ENCODE measurements at places on chromosomes 4 and X. TPM values are rescaled to one million over a fixed set of nuclear protein-coding genes. Genes with fewer than 3 reads are reported as not detected.

The GLRA2 gene
- total RNA-seq: not detected

The CCSER1 gene
- not detected for total RNA-seq

The ANTXR2 gene
- 78.8 TPM for total RNA-seq

The RNF128 gene
- total RNA-seq: under 0.01 TPM

The CTAG1B gene
- not detected for total RNA-seq

The TCEAL9 gene
- total RNA-seq: 67.8 TPM

The ZNF630 gene
- total RNA-seq: 0.98 TPM

The DCAF4L1 gene
- total RNA-seq: under 0.01 TPM

The BBS7 gene
- total RNA-seq: 16.9 TPM

The EPGN gene
- 0.73 TPM for total RNA-seq

The ART3 gene
- total RNA-seq: not detected

The PRR32 gene
- not detected for total RNA-seq

The MAOA gene
- total RNA-seq: 26.0 TPM

The IL2 gene
- total RNA-seq: not detected

The PRSS12 gene
- 4.1 TPM for total RNA-seq

The ATG4A gene
- 7.6 TPM for total RNA-seq

The PAPSS1 gene
- total RNA-seq: 45.7 TPM

The SHOX gene
- not detected for total RNA-seq

The SEL1L3 gene
- total RNA-seq: 5.7 TPM

The ASMT gene
- total RNA-seq: not detected

The POU4F2 gene
- not detected for total RNA-seq

The XKRX gene
- total RNA-seq: under 0.01 TPM

The COL4A5 gene
- 18.0 TPM for total RNA-seq

All from subcutaneous preadipocyte (primary cell).